Hindlimb muscle (tissue), 1 donor: ENCODE measurements at places on chromosomes 5 and 9.

DNA sequence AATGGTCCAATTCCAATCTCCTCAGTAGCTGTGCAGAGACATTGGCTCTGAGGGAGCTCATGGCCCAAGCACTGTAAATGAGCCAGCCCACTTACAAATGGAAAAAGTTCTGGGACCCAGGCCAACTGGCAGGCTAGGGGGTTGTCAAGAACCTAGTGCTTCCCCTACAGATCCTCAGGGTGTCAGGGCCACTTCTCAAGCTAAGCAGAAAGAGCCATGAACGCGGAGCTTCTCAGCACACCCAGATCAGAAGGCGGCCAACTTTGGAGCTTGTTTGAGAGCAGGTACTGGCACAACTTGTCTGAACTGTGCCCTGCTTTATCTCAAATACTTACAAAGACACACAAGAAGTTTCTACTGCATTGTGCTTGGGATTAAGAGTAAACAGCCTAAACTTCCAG lies 17.5 kb downstream of the TLE1 start:
- DNase-seq: peak; percentile 93

DNA sequence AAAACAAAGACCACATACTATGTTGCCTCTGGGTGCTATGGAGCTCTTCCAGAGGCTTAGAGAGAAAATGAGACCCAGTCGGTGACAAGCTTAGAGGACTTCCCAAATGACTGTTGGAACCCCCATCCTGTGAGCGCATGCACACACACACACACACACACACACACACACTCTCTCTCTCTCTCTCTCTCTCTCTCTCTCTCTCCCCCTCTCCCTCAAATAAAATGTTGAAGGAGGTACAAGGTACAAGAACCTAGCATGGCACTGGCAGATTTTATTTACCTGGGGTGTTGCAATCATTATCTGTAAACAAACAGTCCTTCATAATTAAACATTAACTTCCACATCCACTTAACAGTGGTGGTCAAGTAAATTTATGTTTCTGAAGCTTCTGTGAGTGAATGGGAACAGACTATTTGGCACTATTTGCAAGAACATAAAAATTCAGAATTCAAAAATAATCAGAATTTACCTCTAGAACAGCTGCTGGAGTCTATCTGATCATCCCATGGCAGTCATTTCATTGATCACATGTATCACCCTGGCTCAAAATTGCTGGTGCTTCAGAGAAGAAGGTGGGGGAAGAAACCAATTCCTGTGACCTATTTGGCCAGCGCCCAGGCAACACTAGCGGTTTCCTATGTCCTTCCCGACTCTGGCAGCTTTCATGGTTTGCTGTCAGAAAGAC lies 24.9 kb downstream of the TRPM3 start:
- DNase-seq: no peak

- no peak for DNase-seq
These were observed 43.8 kb downstream of the NDFIP1 start for GRCh38 chr5:142152384-142152732.

DNA sequence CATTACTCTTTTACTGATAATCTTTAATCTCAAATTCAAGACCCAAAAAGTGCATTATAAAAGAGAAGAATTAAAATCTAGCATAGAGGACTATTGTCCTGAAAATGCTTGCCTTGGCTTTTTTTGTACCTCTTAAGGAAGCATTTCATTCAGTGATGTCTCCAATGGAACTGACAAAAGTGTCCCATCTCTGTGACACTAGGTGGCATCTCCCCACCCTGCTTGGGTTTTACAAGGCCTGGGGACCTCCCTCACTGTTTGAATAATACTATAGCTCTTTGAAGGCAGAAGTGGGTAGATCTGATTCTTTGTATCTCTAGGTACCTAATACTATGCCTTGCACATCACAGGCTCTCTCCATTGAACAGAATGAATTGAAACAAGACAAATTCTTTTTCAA lies 180.6 kb downstream of the EPB41L4A start:
- no peak for DNase-seq

DNA sequence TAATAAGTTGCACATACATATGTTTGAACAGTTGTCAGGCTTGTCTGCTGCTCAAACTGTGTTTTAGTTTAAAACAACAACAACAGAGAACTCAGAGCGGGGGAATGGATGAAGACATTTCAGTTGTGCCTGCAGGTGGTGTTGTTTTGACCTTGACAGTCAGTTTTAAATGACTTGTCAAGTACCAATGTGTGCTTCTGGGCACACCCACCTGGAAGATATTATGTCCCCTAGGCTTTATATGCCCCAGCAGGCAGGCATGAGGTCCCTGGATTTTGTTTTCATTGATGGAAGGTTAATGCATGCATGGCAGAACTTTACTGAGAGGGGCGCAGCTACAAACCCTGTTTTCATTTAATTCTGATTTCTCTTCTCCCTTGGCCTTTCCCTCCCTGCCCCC lies 84.6 kb downstream of the AOPEP start:
- DNase-seq: no peak
